ENCODE measurements at places on chromosomes 1 and 21.

- DNase-seq: peak; percentile 12
Measured at GRCh38 chr1:25006770-25007169, 76.7 kb upstream of the RUNX3 start.

GRCh38 chr21:28437061-28437460, 555.6 kb downstream of the LTN1 start:
- no peak for DNase-seq

GRCh38 chr1:36722871-36723270, 240.2 kb upstream of the CSF3R start:
- no peak for DNase-seq

DNA sequence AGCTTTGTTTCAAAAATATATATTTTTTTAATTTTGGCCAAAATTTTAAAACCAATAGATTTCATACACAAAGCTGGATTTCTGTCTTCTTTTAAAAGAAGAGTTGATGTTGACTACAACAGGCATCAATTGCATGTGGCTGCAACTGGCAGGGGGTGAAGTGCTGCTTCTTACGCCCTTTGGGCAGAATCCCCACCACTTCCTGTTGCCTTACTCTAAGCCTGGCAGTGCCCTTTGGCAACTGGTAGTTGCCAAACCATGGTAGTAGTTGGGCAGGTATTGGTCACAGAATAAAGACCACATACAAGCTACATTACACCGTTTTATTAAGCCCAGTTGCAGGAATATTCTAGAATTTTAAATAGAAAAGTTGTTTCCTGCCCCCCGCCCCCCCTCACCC, 17.0 kb downstream of the LAMC2 start:
- no peak for DNase-seq

DNA sequence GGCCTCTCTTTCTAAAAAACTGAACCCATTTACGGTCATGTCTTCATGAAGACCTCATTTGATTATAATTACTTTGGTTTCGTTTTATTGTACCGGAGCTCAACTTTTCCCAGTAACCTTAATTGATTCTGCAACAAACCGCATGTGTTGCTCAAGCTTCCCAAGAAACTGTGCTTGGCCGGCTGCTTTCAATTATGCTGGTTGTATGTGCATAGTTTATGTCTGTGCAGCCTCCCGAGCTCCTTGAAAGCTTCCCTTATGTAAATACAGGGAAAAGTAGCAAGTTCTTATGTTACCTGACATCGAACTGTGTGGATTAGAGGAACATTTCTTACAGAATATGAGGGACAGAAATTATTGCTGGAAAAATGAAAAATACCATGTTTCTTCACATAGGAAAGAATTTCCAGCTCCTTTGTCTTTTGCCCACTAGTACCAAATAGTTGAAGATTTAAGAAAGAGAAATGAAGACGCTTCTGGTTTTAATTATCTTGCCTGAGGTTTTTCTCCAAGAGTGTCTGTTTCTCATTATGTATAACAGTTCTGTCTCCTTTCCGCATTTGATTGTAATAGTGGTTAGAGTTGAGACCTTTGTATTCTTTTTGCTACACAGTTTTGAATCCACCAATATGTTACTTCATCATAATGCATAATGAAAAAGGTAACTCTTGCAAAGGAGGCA, 2.1 kb downstream of the VCAM1 start:
- DNase-seq: no peak

DNA sequence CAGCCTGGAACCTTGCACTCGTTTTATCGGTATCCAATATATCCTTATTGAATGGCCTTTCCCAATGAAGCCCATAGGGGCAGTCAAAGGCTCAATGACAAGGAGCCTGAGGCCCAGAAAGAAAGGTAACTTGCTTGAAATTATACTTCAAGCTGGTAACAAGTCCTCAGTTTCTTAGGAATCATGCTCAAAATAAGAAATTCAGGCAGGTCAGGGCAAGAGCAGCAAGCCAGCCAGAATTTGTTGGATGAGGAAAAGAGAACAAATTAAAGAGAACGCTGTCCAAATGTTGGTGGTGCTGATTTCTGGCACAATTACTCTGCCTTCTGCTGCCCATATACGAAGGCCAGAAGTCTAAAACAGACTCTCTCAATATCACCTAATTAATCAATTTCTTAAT, 77.6 kb downstream of the DDX20 start:
- no peak for DNase-seq

- DNase-seq: no peak
Measured at GRCh38 chr21:31316488-31317169, 27.4 kb downstream of the TIAM1 start.

DNA sequence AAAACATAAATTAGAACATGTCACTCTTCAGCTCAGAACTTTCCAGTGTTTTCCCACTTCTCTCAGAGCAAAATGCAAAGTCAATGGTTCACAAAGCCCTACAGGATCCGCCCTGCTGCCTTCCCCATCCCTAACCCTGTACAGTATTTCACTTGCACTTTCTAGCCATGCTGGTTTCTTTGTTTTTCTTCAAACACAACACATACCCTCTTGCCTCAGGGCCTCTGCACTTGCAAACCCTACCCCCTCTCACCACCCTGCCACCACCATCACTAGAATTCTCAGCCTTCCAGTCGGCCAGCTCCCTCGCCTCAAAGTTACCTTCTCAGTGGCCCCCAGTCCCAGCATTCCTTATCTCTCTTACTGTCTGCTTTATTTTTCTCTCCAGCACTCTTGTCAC, 17.6 kb downstream of the TEX35 start:
- no peak for DNase-seq

DNA sequence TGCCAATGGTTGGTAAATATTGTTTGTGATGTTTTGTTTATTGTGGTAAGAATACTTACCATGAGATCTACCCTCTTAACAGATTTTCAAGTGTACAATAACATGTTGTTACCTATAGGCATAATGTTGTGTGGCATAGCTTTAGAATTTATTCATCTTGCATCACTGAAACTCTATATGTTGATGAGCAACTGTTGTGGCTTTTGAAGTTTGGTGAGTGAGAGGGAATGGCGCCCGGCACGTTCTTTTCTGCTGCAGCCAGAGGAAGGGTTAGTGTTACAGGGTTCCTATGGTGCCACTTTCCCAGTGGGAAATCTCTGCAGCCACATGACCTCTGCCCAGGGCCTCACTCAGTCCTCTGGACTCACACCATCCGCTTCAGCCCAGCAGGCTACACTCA, 342.5 kb upstream of the ADGRL2 start:
- no peak for DNase-seq

- DNase-seq: no peak
Measured at GRCh38 chr1:54229281-54229891, 29.4 kb downstream of the MRPL37 start.

- DNase-seq: no peak
Measured at GRCh38 chr1:98797506-98797905, 136.0 kb downstream of the SNX7 start.

DNA sequence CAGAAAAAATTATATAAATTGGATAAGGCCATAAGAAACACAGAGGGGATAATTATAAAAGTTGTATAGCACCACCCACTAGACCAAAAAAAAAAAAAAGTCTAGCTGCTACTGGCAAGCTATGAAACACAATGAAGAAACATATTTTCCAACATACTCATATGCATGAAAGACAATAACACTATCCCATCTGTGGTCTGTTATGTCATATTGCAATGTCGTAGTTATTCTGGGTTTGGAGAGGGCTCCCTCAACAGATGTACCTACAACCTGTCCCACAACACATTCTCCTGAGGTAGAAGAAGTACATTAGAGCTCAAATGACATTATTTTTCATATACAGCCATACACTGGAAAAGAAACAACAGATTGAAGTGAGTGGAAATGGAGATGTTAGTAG, 517.6 kb upstream of the ADGRL4 start:
- DNase-seq: no peak

DNA sequence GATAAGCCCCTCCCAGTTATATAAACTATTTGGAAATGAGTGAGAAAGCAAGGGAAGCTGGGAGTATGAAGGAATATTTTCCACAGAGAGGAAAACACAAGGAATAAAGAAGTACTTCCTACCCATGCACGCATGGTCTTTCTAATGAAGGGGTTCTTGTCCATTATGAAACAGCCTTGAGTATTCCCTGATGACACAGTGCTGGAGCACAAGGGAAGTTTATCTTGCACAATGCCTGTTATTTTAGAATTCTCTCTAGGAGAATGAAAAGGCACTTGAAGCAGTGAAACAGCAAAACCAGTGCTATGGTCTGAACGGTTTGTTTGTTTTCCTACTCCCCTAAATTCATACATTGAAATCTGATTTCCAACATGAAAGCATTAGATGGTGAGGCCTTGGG, 38.6 kb upstream of the ADAMTS1 start:
- DNase-seq: no peak

DNA sequence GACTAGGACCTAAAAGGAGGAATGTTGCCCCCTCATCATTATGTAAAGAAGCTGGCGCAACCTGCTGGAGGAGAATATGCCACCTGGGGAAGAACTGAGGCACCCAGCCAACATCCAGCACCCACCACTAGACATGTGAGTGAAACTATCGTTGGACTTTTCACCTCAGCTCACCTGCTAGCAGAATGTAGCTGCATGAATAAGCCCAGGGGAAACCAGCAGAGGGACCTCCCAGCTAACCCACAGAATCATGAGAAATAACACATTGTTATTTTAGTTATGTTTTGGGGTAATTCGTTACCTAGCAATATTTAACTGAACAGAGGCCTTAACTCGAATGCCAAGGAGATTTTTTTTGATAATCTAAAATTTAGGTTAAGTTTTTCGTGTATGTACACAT, 542.5 kb upstream of the DAB1 start:
- no peak for DNase-seq

GRCh38 chr1:218499911-218500310, 154.8 kb downstream of the TGFB2 start:
- DNase-seq: no peak

DNA sequence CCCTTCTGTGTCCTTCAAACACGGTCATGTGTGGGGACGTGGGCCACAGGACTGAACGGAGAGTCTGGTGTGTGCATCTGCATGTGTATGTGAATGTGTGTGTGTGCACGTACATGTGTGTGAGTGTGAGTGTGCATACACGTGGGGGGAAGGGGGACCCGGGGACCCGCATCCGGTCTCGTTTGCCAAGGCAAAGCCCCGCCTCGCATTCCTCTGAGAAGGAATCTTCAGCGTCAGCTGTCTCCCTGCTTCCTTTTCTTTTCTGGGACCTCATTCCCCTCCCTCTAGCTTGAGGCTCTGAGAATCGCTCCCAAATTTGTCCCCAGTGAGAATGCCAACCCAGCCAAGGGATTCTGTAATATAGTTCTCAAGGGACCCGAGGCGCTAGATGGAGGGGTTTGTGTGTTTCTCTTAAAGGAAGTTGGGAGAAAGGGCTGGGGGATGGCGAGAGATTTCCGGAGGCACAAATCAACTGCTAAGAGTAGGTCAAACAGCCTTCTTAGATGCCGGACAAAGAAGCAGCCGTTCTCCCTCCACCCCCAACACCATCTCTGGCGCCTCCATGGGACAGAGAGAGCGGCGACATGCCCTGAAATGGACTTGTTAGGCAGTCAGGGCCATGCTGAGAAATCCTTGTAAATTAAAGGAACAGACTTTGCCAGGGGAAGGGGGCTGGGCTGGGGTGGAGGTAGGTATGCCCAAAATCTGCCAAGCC, 6.6 kb downstream of the IFFO2 start:
- DNase-seq: no peak

DNA sequence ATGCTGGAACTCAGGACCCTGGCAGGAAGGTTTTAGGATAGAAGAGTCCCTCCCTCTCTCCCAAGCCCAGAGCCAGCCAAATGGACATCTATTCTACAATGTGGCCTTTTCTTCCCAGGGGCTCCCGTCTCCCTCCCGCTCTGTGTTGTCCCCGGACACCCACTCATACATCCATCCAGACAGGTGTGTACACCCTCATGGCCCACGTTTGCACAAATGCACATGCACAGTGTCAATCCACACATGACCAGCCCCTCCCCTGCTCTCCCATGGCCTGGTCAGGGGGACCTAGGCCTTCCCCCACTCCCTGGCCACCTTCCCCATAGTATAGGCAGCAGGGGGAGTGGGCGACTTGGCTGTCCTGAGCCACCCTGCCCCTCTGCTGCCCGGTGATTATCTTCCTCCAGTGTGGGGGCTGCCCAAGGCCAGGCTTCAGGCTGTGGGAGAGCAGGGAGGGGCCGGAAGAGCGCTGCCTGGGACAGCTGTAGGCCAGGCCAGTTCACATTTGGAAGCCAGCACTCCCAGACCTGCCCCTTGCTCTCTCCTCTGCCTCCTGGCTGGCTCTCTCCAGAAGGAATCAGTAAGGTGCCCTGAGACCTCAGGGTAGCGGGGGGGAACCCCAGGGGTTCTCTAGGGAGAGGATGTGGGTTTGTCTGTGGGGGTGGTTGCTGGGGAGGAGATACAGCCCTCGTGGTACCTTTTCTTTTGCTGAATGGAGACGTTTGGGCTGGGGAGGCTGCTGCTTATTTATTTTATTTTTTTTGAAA, 4.1 kb upstream of the PTPN7 start:
- DNase-seq: no peak

GRCh38 chr1:226653311-226653921, 85.7 kb downstream of the ITPKB start:
- DNase-seq: no peak

DNA sequence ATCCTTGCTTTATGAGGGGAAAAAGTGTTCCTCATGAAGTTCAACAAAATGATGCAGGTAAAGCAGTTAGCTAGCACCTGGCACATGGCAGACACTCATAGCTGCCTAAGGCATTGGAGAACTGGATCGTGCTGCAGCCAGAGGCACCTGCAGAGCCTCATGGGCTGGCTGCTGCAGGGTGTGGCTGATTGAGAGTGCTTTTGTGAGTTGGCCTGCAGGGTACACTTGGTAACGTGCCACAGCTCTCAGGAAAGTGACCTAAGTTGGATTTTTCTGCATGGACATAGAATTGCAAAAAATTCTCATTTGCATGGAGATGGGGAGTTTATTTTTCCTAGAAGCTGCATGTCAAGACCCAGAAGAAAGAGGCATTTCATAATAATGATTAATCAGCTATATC, 31.6 kb upstream of the IL20 start:
- DNase-seq: peak; percentile 58

DNA sequence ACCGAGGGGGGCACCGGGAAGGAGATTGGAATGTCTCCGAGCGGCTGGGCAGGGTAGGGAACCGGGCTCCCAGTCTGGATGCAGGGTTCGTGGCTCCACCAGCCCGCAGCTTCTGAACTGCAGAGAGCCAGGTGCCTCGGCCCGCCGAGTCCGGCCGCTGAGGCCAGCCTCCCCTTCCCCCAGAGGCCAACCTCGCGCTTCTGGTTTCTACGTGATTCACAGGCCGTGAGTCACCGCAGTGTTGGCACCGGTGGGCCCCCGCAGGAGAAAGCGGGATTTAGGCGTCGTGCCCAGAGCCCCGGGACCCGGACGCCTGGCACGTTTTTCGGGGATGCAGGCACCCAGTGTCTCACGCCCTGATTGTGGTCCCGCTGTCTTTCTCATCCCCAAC, 458 bp downstream of the CRABP2 start:
- DNase-seq: no peak

GRCh38 chr1:25677193-25677773, 60.7 kb downstream of the MAN1C1 start:
- no peak for DNase-seq

- no peak for DNase-seq
Measured at GRCh38 chr1:201145132-201145531, 9.1 kb downstream of the TMEM9 start.
